ENCODE measurements at places on chromosomes 4 and X.

- no peak for DNase-seq
Observed at GRCh38 chr4:104451573-104451972, 43.1 kb downstream of the CXXC4 start.

DNA sequence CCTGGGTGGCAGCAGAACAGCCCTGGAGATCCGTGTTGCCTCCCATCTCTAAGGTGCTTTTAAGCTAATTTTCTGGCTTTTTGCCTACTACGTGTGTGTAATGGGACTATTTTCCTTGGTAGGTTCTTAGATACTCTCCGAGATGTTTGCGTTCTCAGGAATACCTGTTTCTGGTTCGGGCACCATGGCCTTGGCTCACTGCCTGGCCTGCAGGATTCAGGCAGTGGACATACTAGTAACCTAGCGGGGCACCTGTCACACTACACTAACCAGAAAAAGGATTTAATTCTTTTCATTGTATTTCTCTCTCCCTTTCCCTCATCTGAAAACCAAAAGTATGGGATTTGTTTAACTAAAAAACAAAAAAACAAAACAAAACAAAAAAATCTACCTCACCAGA lies 29.2 kb downstream of the FHIP1A start:
- no peak for DNase-seq

GRCh38 chrX:83416273-83416672 lies 91.8 kb upstream of the POU3F4 start:
- no peak for DNase-seq

GRCh38 chrX:76796311-76796710 lies 368.8 kb downstream of the MAGEE1 start:
- no peak for DNase-seq

GRCh38 chr4:7960017-7960789 lies 20.5 kb upstream of the AFAP1 start:
- no peak for DNase-seq

- no peak for DNase-seq
Observed at GRCh38 chr4:117971403-117971802, 62.9 kb upstream of the NDST3 start.

GRCh38 chrX:148069759-148070503 lies 88.8 kb downstream of the FMR1NB start:
- DNase-seq = peak; percentile 17

- peak; percentile 57 for DNase-seq
Observed at GRCh38 chrX:134388161-134389109, 71.5 kb upstream of the HPRT1 start.

- DNase-seq = no peak
Observed at GRCh38 chr4:145660064-145660463, 19.9 kb upstream of the C4orf51 start.

DNA sequence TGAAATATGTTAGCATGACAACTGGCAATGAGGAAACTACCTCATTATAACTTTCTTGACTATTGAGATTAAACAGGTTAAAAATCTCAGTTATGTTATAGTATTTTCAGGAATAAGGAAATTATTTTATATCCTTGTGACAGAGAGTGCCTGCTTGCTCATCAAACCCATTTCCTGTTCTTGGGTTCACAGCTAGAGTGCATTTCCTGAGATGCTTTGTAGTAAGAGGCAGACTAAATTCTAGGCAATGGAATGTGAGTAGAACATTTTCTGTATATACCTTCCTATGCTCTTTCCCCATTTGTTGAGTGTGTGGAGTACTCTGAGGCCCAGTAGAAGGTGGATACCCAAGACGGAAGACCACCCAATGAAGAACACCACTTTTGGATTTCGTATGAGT lies 96.9 kb upstream of the CASK start:
- no peak for DNase-seq

DNA sequence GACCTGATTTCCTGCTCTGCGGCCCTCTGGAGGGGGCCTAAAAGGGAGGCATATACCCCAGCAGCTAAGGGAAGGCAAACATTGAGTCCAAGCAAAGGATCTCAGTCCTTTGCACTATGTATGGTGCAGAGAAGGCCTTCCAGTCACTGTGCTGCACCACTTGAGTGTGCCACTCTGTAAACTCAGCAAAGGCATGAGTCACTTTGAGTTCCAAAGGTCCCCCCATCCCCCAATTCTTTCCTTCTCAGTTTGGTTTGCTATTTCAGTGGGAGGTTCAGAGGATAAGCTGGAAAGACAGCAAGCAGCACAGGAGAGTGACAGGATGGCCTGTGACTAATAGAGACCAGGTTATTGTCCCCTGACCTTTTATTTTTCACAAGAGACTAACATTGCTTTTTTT lies 131.3 kb downstream of the FHDC1 start:
- no peak for DNase-seq

DNA sequence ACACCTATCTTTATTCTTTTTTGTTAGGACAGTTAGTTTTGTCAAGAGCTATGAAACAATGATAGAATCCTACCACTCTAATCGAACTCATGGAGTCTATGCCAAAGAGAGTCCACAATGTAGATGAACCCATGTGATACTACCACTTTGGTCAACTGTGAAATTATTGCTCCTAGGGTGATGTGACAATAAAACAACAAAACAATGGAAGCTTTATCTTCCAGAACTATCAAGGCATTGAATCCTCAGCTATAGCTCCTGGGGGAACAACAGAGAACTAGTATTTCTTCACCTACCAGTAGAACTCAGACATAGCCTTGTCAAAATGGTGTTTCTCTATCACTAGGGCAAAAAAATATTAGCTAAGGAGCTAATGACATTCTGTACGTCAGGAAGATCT lies 62.9 kb downstream of the SHROOM4 start:
- no peak for DNase-seq

GRCh38 chr4:38284294-38285030 lies 324.3 kb downstream of the PTTG2 start:
- no peak for DNase-seq

GRCh38 chr4:87071401-87071800 lies 136.6 kb downstream of the AFF1 start:
- DNase-seq = no peak

DNA sequence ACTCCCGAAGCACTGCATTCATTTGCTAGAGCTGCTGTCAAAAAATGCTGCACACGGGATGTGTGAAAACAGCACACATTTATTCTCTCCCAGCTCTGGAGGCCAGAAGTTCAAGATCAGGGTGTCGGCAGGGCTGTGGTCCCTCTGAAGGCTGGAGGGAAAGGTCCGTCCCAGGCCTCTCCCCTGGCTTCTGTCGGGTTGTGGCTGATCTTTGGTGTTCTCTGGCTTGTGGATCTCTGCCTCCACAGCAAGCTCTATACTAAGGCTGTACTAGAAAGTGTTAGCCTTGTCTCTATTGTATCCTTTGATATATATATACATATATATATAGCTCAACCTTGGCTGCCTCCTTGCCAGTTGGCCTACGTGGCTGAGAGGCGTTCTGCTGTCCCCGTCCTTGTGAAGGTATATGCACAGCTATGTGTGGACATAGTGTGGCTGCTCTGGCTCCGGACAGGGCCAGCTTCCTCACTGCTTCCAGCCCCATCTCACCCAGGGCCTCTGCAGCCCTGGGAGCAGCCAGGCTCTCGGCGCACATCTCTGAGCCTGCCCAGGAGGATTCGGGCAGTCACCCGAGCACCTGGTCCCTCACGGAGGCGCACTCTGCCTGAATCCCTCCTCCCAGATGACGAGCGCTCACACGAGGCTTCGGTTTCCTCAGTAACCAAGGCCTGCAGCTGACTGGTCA lies 15.0 kb upstream of the DUSP9 start:
- DNase-seq = no peak

GRCh38 chr4:73936969-73937368 lies 44.9 kb downstream of the PF4 start:
- no peak for DNase-seq

- DNase-seq = no peak
Observed at GRCh38 chr4:57075367-57075766, 34.8 kb downstream of the IGFBP7 start.

GRCh38 chrX:44344194-44344593 lies 722 bp upstream of the EFHC2 start:
- DNase-seq = no peak

- no peak for DNase-seq
Observed at GRCh38 chr4:61994036-61994435, 793.9 kb downstream of the ADGRL3 start.

- no peak for DNase-seq
Observed at GRCh38 chr4:189098932-189099696, 841.6 kb upstream of the FRG1 start.

GRCh38 chr4:151426513-151426912 lies 17.5 kb downstream of the FHIP1A start:
- no peak for DNase-seq

DNA sequence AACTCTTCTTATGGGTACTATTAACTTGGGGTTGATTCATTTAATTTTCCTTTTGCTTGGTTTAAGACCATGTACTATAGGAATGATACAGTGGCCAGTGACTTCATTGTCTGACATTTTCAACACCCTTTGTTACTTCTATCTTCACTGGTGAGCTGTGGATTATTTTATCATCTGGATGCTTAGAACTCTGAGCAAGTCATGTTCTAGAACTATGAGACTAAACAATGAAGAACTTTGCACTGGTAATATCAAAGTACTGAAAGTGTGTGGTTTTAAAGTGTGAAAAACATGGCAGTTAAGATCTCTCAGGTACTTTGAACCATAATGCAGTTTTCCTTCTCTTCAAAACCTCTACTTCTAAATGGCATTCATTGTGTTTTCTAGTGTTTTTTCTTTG lies 47.8 kb downstream of the MAP7D3 start:
- no peak for DNase-seq

GRCh38 chr4:185392156-185392555 lies 3.6 kb downstream of the LRP2BP start:
- no peak for DNase-seq

- no peak for DNase-seq
Observed at GRCh38 chr4:124997991-124998390, 285.5 kb upstream of the ANKRD50 start.

DNA sequence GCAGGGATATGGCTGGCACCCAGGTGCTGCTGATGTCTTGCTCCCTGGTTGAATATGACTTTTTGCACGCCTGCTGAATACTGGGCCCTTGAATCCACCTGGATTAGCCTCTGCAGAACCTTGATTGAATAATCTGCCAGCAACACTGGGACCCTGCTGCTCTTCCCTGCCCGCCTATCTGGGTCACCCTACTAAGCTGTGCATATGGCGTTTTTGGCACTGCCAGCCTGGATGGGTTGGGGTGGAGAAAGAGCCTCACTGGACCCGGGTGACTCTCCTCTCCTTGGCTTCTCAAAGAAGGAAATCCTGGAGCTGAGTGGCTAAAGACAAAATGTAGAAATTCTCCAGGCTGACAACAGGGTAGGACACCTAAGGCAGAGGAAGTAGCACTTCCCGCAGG lies 100.0 kb downstream of the MAOA start:
- DNase-seq = no peak

- DNase-seq = no peak
Observed at GRCh38 chr4:160846121-160846520, 1317.7 kb downstream of the FSTL5 start.

DNA sequence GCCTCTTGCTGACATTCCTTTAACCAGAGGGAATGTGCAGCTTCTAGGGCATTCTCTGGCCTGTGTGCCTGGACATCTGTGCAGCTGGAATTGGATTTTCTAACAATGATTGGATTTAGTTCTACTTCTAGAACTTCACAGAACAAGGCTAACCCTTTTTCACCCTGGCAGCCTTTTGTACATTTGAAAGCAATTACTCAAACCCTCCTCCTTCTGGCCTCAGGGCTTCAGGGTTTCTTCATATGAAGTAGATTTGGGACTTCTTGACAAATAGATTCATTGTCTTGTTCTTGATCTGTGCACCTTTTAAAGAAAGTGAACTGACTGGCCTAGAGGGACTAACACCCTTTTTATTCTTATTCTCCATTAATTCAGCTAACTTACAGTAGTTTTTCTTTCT lies 30.1 kb downstream of the SPATA18 start:
- no peak for DNase-seq

GRCh38 chr4:2791518-2792395 lies 1.1 kb upstream of the SH3BP2 start:
- no peak for DNase-seq

DNA sequence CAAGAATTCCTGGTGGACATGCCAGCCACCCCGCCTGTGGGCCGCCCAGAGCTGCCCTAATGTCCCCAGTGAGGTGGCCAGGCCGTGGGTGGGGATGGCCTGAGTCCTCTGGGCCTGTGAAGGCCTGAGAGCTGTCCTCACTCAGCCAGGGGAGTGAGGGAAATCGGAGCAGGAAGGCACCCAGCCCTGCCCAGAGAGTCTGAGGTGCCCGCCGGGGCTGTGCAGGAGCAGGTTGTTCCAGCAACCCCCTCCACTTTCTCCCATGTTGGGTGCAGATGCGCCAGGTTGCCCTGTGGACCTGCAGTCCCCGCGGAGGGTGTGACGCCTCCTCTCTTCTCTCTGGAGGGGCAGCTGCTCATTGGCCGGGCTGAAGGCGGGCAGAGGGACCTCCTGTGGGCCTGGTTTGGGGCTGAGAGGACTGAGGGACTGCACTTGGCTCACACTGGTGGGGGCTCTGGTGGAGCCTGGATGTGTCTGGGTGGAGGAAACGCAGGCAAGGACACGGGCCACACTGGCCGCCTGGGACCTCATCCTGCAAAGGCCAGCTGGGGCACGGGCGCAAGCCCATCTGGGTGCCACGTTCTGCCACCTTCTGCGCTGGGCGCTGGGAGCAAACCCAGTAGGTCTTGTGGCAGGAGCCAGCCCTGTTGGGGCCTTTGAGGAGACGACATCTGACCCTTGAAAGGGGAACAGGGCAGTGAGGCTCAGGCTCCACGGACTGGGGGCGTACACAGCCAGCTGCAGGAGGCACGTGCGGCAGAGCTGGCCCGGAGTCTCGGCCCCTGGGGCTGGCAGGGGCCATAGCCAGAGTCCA lies 14.0 kb downstream of the DOK7 start:
- DNase-seq = no peak

DNA sequence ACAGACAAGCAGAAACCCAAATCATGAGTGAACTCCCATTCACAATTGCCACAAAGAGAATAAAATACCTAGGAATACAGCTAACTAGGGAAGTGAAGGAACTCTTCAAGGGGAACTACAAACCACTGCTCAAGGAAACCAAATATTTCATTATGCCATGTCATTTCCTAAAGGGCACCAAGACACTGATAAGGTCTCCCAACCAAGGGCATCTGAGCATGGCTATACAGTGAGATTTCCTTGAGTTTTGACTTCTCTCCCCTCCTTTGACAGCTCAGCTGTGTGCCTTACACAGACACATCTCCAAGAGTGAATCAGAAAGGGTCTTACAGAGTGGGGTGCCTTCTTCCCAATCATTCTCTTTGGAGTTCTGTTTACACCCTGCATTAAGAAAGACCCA lies 40.4 kb downstream of the PCDH7 start:
- no peak for DNase-seq

DNA sequence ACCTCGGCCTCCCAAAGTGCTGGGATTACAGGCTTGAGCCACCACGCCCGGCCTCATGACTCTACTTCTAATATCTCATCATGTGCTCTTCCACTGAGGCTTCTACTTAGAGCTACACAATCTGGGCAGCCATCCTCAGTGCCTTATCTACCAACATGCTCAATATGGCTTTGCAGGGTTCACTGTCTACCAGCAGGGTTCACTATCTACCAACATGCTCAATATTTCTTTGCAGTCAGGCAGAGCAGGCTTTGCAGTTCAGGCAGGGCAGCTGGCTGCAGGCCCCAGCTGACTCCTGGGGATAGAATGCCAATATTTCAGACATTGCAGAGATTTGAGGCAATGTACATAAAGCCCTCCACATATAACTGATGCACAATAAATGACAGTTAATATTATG lies 47.5 kb downstream of the PKD2 start:
- DNase-seq = peak; percentile 18

GRCh38 chrX:23838953-23839352 lies 56.0 kb downstream of the SAT1 start:
- DNase-seq = no peak

GRCh38 chr4:73181231-73181630 lies 77.4 kb downstream of the ANKRD17 start:
- no peak for DNase-seq

GRCh38 chr4:150582146-150582872 lies at the start of gene MAB21L2:
MAB21L2 (plus strand) TSS chr4:150582151; CDS start chr4:150583030, 879 bp downstream.
- DNase-seq = no peak
